HEK293T (cell line): ENCODE measurements at places on chromosomes 1 and 21.

DNA sequence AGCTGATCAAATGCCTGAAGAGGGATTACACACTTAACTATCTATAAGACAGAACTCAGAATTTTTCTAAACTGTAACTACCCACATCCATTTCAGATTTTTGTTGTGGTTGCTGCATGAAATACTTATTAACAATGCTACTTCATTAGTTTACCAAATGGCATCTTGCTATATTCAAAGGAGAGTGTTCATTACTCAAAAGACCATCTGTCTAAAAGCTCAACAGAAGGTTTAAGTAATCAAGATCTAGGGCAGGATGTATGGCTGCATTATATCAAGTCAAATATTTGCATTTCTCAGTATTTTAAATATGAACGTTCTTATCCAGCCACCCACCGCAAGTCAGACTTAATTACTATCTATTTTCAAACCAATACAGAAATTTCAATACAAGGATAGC lies 79.9 kb downstream of the SIPA1L2 start:
- DNase-seq = no peak

DNA sequence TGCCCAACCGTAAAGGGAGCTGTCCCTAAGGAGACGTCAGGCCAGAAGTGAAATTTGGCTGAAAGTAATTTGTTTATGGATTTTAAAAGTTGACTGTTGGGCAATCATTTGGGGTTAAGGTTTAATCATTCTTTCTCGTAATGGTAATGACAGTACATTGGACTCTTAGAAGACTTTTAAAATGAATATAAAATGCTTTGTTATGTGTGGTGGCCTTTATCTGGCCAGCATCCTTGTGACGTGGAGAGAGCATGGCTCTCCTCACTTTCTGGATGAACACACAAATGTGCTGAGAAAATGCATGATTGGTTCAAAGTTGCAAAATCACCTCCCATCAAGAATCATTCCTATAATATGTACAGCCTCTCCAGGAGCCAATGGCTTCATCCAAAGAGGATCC lies 160.2 kb downstream of the DHRS3 start:
- DNase-seq = no peak

DNA sequence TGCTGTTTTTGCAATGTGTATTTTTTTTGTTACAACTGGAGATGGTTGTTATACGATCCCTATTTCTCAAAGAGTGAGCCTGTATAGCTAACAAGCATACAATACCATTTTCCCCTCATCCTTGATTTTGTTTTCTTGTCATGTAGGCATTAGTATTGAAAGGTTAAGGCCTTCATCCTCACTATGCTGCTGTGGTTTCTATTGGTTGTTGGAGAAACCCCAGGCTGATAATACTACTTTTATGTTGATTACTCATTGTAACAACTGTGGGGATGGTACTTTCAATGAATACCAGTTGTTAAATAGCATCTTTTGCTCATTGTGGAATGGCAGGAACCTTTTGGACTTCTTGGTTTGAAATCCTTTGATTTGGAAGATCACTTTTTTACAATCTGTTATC lies 39.0 kb upstream of the MACF1 start:
- DNase-seq = no peak

DNA sequence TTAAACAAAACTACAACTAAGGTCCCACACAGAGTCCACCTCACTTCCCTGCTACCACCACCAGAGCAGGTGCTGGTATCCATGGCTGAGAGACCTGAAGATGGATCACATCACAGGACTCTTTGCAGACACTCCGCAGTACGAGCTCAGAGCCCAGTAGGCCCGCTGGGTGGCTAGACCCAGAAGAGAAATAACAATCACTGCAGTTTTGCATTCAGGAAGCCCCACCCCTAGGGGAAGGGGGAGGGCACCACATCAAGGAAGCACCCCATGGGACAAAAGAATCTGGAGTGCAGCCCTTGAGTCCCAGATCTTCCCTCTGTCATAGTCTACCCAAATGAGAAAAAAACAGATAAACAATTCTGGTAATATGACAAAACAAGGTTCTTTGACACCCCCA lies 56.9 kb downstream of the ZNF648 start:
- DNase-seq = no peak

DNA sequence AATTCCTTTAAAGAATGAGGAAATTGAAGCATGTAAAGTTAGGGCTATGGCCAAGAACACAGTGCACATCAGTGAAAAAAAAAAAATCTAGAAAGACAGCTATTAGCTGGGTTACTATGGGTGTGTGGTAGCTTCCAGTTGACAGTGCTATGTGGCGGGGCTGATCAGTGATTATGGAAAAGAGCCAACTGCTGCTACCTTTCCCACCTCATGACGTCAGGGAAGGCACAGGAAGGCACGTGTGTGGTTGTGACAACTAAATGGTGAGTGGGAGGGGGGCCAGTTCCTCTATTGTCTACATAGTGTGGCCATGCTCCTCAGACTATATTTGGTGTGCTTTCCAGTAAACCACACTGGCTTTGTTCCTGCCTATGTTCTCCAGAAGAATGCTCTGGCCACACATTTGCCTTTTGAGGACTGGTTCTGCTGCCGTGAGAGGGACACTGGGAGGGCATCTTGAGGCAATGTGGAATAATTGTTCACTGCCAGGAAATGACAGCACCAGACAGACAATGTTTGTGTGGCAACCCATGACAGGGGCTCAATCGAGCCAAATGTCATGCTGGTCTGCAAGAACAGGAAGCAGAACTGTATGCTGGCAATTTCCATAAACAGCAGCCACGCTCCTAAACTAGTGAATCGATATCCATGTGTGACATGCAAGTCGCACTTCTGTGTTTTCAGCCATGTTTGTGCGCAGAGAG lies 3.0 kb upstream of the SDE2 start:
- DNase-seq = no peak

DNA sequence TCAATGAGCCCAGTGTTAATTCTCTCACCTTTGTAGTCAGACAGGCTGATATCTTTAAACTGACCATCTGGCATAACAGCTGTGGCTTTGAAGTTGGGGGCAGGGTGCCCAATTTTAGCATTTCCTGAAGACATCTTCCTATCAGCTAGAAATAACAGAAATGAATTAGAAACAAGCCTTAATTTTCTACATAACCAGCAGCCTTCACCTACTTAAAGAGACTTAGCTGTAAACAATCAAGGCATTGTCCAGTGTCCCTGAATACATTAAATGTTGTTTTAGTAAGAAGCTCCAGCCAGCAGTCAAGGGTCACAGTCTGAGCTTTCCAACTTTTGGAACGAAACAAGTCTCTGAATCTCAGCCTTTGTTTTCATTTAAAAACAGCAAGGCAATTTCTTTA lies 2.8 kb downstream of the PRDX1 start:
- DNase-seq = no peak
